Urinary bladder (tissue), 4 donors: ENCODE measurements at places on chromosomes 4 and X.

GRCh38 chr4:179097741-179098140 lies 1655.5 kb upstream of the AGA start:
- no peak for DNase-seq

DNA sequence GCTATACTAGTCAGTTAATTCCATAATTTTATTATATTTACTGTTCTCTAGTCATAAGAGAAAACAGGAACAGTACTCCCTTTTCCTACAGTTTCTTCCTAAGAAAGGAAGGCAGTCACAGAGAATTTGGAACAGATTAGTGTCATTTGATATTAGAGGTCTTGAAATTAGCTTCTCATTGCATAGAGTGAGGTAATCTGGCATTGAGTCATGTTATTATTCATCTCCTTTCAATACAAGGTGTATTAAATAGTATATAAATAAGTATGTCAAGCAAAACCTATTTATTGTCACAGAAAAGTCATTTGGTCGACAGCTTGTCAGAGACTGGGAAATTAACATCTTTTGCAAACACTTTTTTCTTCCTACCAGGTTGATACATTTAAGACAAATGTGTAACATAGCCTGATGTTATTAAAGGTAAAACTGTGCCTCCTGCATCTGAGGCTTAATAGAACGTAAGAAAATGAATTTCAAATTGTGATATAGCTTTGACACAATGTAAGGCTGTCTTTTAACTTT lies 753.1 kb upstream of the FRG1 start:
- DNase-seq, result no peak

- DNase-seq, result no peak
Observed at GRCh38 chr4:75527482-75527881, 13.2 kb downstream of the THAP6 start.

GRCh38 chrX:11137543-11138139 lies 26.5 kb downstream of the HCCS start:
- no peak for DNase-seq

GRCh38 chrX:153395613-153396319 lies 5.4 kb downstream of the PNMA6E start:
- no peak for DNase-seq

- DNase-seq, result no peak
Observed at GRCh38 chrX:84248226-84248625, 60.2 kb upstream of the RPS6KA6 start.

DNA sequence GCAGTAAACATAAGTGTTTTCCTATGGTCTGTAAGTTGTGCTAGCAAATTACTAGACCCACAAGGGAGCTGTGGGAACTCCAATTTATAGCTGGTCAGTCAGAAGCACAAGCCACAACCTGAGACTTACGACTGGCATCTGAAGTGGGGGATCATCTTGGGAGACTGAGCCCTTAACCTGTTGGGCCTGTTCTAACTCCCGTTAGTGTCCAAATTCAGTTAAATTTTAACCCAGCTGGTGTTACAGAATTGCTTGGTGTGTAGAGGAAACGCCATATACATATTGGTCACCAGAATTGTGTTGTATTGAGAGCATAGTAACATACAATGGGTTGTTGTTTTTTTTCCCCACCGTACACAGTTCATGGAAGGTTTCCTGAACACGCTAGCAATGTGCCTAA lies 25.1 kb upstream of the NFXL1 start:
- no peak for DNase-seq

GRCh38 chr4:182085051-182085480 lies 158.1 kb upstream of the TENM3 start:
- no peak for DNase-seq

DNA sequence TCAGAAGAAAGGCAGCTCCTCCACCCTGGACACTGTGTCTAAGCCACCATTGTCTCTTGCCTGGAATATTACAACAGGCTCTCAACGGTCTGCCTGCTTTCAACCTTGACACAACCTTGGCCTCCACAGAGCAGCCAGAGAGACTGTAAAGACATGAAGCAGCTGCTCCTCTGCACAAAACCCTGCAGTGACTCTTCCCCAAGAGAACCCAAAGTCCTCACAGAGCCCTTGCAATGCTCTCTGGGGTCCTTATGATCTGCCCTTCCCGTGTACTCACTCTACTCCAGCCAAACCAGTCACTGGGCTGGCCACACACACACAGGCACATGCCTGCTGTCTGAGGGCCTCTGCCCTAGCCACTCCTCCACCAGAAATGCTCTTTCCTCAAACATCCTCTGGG lies 75.9 kb upstream of the CPEB2 start:
- no peak for DNase-seq

- DNase-seq, result no peak
Observed at GRCh38 chr4:186762361-186762760, 38.7 kb upstream of the FAT1 start.

DNA sequence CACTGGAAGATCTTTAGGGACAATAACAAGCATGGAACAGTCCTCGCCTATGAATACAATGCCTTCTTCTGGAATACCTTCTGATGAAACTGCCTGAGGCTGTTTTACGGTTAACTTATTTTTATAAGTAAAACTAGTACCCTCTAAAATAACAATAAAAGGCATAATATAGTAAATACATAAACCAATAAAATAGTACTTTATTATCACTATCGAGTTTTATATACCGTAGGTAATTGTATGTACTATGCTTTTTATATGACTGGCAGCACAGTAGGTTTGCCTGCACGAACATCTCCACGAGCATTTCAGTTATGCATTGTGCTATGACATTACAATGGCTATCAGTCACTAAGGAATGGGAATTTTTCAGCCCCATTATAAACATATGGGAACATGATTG lies 8.0 kb downstream of the GUCY1A1 start:
- DNase-seq, result no peak

GRCh38 chr4:78022517-78022916 lies 34.6 kb upstream of the FRAS1 start:
- no peak for DNase-seq

- no peak for DNase-seq
Observed at GRCh38 chr4:182231496-182231895, 11.7 kb upstream of the TENM3 start.

GRCh38 chr4:168572002-168572401 lies 75.2 kb downstream of the PALLD start:
- no peak for DNase-seq

DNA sequence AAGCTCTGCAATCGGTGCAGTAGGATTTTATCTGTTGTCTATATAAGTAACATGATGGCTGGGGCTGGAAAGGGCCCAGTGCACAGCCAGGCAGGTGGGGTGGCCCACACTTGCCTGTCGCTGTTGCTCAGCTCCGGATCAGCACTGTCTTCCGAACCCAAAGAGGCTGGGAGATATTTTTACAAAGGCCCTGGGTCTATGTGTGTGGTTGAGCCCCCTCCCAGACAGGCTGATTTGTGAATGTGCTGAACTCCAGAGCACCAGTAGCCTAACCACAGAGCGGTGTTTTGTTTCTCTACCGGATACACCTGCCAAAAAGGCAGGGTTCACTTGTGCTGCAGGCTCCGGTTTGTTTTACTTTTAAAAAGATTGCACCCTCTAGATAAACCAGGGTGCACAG lies 33.5 kb upstream of the CHRNA9 start:
- DNase-seq, result no peak

- DNase-seq, result no peak
Observed at GRCh38 chr4:182808673-182809416, 108.3 kb downstream of the DCTD start.

GRCh38 chr4:153010146-153010545 lies 74.0 kb downstream of the FHDC1 start:
- DNase-seq, result no peak

DNA sequence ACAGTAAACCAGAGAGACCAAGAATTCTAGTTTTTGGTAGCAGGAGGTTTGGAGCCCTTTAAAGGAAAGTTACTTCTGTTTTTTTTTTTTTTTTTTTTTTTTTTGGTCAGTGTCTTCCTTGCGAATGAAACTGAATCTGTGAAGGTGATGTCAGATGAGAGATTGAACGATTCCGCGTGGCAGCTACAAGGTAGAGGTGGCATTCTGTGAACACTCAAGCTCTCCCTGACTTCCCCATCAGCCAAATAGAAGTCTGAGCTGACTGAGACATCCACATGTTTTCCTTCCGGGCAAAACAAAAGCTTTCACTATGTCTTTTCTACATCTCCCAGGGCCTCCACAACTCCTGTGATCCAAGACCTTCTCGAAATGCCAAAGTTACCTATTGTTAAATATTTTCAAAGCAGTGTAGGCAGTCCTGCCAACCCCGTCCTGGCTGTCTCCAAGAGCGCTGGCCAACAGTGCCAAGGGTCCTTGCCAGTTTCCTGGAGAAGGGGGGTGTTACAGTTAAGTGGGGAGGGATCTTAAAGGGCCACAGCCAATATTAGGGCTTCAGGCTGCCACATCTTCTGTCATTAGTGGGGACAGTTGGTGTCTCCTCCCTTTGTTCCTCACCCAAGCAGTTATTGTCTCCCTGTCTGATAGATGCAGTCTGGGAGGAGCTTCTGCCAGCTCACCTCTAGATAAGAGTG lies 102.9 kb upstream of the SLC34A2 start:
- no peak for DNase-seq

GRCh38 chr4:113627321-113627720 lies 134.2 kb downstream of the CAMK2D start:
- no peak for DNase-seq

DNA sequence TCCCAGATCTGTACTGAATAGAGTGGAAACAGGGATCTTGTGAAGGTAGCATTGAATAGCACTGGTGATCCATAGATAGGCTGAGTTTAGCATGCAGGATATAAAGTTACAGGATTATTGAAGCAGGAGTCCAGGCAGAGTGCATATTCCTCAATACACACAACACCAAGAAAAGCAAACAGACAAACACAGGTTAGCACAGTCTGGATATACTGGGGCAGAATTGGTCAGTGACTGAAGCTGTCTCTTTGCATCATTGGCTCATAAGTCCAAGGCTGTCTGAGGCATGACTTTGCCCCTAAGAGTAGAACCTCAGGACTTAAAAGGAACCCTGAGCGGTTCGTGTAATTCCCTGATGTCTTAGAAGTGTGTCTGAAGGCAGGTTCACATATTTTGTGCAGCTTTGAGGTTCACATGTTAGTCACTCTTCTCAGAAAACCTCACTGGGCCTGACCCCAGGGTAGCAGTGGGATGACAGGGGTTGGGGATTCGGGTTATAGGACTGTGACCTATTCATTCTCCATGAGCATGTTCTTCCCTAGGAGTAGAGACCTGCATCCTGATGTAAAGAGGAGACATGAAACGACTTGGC lies 134.6 kb downstream of the AASDH start:
- DNase-seq, result no peak

DNA sequence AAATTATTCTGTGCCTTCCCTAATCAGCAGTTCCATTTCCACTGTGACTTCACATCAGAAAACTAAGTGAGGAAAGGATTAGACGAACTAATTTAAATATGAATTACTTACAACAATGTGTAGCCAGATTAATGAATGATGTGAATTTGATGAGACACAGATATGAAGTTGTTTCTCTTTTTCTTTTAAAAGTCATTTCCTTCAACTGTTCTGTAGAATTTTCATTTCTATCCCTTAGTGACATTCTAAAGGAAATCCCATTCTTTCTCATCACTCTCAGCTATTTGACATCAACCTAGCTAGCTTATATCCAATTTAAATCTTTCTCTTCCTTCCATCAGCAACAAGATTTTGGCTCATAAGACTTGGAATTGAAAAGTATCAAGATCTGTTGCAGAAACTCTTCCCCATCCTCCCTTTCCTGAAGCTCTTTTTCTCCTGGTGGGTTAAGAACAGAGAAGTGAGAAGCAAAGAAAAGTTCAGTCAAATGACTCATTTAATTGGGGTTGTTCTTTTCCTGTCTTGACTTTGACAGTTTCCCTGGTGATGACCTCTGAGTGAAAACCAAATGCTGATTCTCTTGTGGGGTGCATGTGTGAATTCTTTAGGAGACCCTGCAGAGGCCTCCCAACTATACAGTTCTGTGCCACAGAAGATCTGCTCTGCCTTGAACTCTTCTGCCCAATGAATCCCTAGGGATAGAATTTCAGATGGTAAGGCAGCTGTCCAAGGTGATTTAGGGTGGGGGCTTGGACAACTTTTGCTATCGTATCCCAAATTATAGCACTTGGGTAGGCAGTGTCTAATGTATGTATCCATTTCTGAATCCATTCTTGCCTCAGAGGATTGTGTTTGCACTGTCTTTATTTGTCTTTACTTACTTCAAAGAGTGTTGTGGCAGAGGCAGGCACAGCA lies 232.5 kb upstream of the GPRIN3 start:
- no peak for DNase-seq

DNA sequence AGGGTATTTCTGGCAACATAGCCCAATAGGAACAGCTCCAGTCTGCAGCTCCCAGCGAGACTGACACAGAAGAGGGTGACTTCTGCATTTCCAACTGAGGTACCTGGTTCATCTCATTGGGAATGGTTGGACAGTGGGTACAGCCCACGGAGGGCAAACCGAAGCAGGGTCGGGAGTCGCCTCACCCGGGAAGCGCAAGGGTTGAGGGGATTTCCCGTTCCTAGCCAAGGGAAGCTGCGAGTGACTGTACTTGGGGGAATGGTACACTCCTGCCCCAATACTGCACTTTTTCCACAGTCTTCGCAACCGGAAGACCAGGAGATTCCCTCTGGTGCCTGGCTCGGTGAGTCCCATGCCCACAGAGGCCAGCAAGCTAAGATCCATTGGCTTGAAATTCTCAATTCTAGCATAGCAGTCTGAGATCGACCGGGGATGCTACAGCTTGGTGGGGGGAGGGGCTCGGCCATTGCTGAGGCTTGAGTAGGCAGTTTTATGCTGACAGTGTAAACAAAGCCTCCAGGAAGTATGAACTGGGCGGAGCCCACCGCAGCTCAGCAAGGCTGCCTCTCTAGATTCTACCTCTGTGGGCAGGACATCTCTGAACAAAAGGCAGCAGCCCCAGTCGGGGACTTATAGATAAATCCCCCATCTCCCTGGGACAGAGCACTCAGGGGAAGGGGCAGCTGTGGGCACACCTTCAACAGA lies 14.0 kb upstream of the ADAD1 start:
- no peak for DNase-seq

DNA sequence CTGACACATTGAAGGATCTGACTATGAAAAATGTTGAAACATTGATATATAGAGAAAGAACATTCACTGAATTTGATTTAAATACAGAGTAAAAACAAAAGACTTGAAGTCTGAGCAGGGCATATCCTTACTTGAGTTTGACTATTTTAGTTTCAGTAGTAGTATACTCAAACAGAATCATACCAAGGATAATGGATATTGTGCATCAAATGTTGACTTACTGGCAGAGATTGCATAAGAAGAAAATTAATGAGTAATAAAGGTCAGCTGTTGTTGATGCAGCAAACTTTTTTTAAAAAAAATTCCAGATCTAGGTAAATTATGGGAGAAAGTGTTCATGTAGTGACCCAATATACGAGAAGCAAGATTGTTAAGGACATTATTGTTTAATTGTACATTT lies 94.5 kb upstream of the APOOL start:
- no peak for DNase-seq

GRCh38 chr4:138405466-138405891 lies 163.3 kb upstream of the SLC7A11 start:
- no peak for DNase-seq

- no peak for DNase-seq
Observed at GRCh38 chr4:176226736-176227135, 31.4 kb upstream of the SPATA4 start.
